ENCODE measurements at places on chromosomes 11 and 22. TPM values are rescaled to one million over a fixed set of nuclear protein-coding genes. Genes with fewer than 3 reads are reported as not detected.

- no peaks in the 10 kb centered on the region for H3K27me3 ChIP-seq
- peaks cover 90% of the 10 kb centered on the region for H3K36me3 ChIP-seq
Measured at GRCh38 chr11:108135845-108136544, 14.6 kb downstream of the ACAT1 start.

- H3K4me3 ChIP-seq: no peak overlapping the region
- H3K27ac ChIP-seq: no peak overlapping the region
- H3K4me1 ChIP-seq: no peaks in the 10 kb centered on the region
- H3K36me3 ChIP-seq: no peaks in the 10 kb centered on the region
Measured at GRCh38 chr11:15146271-15147003, 31.7 kb downstream of the INSC start.

GRCh38 chr11:117925198-117925925 lies 3.8 kb downstream of the TMPRSS13 start:
- no peaks in the 10 kb centered on the region for H3K36me3 ChIP-seq
- no peaks in the 10 kb centered on the region for H3K4me1 ChIP-seq
- H3K4me3 ChIP-seq: no peak overlapping the region
- no peaks in the 10 kb centered on the region for H3K27me3 ChIP-seq

DNA sequence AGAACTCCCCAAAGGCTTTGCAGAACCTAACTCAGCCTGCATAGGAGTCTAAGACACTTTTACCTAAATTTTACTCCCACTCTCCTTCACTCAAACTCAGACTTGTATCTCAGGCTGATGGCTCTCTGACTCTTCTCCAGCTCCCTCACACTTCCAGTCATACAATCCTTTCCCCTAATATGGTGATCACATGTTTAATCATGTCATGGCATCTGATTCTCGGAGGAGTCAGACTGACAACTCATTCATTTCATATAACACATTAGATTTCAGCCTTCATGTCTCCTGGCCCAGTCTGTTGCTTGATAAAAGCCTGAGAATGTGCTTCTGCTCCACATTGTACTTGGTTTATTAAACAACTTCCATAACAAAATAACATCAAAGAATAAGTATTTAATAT lies 1503.9 kb upstream of the TENM4 start:
- no peaks in the 10 kb centered on the region for H3K27me3 ChIP-seq
- no peaks in the 10 kb centered on the region for H3K36me3 ChIP-seq
- no peak overlapping the region for H3K27ac ChIP-seq
- no peak for DNase-seq
- H3K4me3 ChIP-seq: no peak overlapping the region

DNA sequence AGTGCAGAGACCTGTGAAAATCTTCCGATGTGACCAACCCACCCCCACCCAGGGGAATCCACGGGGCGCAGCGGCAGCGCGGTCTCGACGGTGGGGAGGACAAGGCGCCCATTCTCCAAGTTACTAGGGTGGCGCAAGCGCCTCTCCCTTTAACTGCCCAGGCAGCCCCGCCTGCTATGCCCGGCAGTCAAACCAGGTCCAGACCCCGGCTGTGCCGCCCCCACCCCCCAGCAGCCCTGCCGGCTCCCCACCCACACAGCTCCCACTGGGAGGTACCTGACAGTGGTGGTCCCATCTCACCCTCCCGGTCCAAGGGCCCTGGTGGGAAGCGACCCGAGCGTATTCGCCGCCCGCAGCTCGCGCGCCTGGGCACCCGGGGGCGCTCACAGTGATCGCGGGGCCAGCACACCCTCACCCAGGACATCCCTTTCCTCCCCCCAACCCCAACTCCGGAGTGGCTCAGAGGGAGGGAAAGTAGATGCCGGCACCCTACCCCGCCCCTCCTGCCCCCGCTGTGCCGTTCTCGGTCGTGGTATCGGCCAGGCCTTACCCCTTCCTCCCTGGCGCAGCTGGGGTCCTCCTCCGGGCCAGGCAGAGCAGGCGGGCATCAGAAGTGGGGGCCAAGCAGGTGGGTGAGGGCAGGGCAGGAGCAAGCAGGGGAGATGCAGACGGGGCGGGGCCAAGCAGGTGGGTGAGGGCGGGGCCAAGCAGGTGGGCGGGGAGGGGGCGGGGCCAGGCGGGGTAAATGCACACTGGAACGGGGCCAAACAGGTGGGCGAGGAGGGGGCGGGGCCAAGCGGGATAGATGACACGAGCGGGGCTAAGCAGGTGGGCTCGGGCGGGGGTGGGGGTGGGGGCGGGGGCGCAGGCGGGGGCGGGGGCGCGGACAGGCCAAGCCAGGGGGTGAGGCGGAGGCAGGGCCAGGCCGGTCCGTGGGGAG lies at the start of gene TRPM5:
TRPM5 (minus strand) TSS at position 634 of the 940 bp plus-strand sequence. CDS start 21,478 bp downstream, outside the sequence.
- peaks cover 41% of the 10 kb centered on the region for H3K4me1 ChIP-seq
- H3K4me3 ChIP-seq: peak within 1 kb of the TSS; percentile 50
- no peaks in the 10 kb centered on the region for H3K36me3 ChIP-seq
- no peak within 1 kb of the TSS for H3K27ac ChIP-seq
- peak; percentile 91 for DNase-seq

- H3K27me3 ChIP-seq: no peaks in the 10 kb centered on the region
- H3K4me1 ChIP-seq: no peaks in the 10 kb centered on the region
- DNase-seq: no peak
- H3K4me3 ChIP-seq: no peak overlapping the region
- no peak overlapping the region for H3K27ac ChIP-seq
- no peaks in the 10 kb centered on the region for H3K36me3 ChIP-seq
Measured at GRCh38 chr11:41845066-41845465, 385.6 kb upstream of the LRRC4C start.

DNA sequence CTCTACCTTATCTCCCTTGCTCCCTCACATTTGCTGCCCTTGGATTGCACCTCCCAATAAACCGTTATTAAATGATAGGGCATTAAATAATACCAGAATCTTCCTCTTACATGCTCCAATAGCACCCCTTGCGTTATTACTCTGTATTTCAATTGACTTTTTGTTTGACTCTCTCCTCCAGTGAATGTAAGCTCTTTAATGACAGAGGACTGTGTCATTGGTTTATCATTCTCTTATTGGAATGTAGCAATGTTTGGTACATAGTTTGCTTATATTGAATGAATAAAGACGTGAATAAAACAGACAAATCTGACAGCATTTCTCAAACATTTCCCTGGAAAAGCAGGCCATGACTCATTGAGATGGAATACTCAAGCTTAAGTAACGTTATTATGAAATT lies 8.7 kb upstream of the MPEG1 start:
- no peak overlapping the region for H3K4me3 ChIP-seq
- no peak for DNase-seq
- peaks cover 50% of the 10 kb centered on the region for H3K4me1 ChIP-seq

- peaks cover 32% of the 10 kb centered on the region for H3K36me3 ChIP-seq
- DNase-seq: peak; percentile 70
- H3K27me3 ChIP-seq: no peaks in the 10 kb centered on the region
- H3K27ac ChIP-seq: peak overlapping the region; percentile 95
- peaks cover 45% of the 10 kb centered on the region for H3K4me1 ChIP-seq
Measured at GRCh38 chr22:39149915-39150847, 2.3 kb downstream of the CBX7 start.

DNA sequence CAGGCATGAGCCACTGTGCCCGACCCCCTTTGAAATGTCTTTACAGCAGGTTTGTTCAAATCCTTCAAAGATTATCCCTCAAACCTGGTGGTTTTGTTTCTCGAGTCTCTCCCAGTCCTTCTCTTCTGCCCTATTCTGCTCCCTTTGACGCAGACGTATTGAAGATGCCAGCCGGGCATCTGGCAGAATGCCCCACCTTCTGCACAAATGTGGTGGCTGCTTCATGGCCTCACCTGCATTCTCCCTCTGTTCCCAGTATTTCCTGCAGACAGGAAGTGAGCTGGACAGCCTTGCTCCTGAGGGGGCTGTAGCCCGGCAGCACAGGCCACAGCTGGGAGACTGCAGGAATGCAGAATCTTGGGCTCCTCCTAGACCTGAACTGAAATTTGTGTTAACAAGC lies 4.8 kb upstream of the NAP1L4 start:
- H3K4me1 ChIP-seq: peaks cover 7% of the 10 kb centered on the region
- no peaks in the 10 kb centered on the region for H3K27me3 ChIP-seq
- no peak for DNase-seq
- no peak overlapping the region for H3K27ac ChIP-seq
- no peaks in the 10 kb centered on the region for H3K36me3 ChIP-seq

- H3K36me3 ChIP-seq: no peaks in the 10 kb centered on the region
- peaks cover 73% of the 10 kb centered on the region for H3K4me1 ChIP-seq
- no peak for DNase-seq
- no peak overlapping the region for H3K4me3 ChIP-seq
- H3K27ac ChIP-seq: peak overlapping the region; percentile 38
- H3K27me3 ChIP-seq: no peaks in the 10 kb centered on the region
Measured at GRCh38 chr22:39915295-39915726, 14.4 kb downstream of the GRAP2 start.

DNA sequence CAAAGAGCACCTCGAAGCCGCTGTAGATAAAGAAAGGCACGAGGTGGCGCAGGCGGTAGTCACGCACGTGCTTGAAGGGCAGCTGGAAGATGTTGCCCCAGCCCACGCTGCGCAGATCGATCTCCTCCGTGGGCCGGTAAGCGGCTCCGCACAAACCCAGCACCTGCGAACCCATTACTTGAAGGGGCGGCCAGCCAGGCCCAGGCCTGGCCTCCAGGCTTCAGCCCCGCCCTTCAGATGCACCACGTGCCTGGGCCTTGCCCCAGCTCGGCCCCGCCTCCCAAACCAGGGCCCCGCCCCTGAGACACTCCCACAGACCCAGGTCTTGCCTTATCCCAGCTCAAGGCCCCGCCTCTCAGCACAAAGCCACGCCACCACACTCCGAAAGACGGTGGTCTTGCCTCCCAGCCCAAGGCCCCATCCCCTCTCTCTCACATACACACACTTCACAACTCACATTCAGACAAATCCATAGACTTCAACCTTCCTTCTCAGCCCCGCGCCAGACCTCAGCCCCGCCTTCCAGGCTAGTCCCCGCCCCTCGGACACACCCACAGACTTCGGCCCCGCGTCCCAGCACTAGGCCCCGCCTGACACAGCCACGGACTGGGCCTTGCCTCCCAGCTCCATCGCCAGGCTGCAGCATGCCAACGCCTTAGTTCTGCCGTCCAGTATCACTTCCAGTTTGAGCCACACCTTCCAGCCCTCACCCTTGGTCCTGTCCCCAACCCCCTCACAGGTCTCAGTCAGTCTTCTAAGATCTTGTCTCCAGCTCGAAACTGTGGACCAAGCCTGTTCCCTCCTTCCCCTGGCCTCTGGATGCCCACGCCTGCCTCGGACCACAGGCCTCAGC lies 7.0 kb downstream of the UNC93B1 start:
- DNase-seq: peak; percentile 89
- H3K4me1 ChIP-seq: peaks cover 3% of the 10 kb centered on the region
- H3K27me3 ChIP-seq: peaks cover under 1% of the 10 kb centered on the region
- H3K4me3 ChIP-seq: no peak overlapping the region

DNA sequence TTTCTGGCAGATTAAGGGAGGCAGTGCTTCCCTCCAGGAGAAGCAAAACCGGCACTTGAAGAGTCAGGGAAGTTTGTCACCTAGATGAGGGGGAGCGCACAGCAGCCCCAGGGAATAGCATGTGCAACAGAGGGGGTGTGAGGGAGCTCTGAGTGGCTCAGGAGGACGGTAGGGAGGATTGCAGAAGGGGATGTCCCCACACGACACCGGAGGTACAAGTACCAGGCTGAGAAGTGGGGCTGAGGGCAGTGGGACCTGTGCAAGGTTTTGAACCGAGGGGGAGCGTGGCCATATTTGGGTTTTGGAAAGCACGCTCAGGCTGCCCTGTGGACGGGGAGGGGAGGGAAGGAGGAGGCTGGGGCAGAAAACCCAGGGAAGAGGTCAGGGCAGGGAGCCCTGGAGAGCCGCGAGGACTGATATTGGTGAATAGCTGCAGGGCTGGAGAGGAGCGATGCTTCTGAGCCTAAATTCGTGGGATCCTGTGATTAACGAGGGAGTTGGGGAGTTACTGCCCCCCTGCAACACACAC lies 17.9 kb upstream of the TMPRSS6 start:
- H3K27me3 ChIP-seq: no peaks in the 10 kb centered on the region
- no peaks in the 10 kb centered on the region for H3K36me3 ChIP-seq
- H3K27ac ChIP-seq: no peak overlapping the region
- no peak overlapping the region for H3K4me3 ChIP-seq
- H3K4me1 ChIP-seq: peaks cover 14% of the 10 kb centered on the region
- no peak for DNase-seq

DNA sequence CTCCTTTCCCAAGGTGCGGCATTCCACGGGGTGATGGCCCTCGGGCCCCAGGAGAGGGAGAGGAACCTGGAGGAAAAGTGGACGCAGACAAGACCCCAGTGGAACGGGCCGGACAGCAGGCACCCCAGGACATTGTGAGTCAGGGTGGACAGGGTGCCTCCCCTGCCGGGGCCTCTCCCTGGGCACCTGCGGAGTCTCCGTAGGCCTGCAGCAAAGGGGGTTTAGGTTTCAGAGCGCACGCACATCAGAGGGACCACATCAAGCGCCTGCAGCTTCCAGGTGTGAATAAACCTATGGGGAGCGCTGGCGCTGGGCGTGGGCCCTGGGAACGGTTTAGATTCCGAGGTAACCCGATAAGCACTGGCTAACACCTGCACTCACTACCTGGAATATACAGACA lies 22.7 kb upstream of the FGF19 start:
- DNase-seq: no peak
- H3K4me3 ChIP-seq: no peak overlapping the region
- no peak overlapping the region for H3K27ac ChIP-seq
- H3K4me1 ChIP-seq: no peaks in the 10 kb centered on the region

GRCh38 chr11:86873573-86874083 lies 73.3 kb downstream of the PRSS23 start:
- DNase-seq: no peak
- no peak overlapping the region for H3K27ac ChIP-seq
- no peaks in the 10 kb centered on the region for H3K36me3 ChIP-seq
- H3K4me1 ChIP-seq: no peaks in the 10 kb centered on the region
- H3K27me3 ChIP-seq: no peaks in the 10 kb centered on the region

DNA sequence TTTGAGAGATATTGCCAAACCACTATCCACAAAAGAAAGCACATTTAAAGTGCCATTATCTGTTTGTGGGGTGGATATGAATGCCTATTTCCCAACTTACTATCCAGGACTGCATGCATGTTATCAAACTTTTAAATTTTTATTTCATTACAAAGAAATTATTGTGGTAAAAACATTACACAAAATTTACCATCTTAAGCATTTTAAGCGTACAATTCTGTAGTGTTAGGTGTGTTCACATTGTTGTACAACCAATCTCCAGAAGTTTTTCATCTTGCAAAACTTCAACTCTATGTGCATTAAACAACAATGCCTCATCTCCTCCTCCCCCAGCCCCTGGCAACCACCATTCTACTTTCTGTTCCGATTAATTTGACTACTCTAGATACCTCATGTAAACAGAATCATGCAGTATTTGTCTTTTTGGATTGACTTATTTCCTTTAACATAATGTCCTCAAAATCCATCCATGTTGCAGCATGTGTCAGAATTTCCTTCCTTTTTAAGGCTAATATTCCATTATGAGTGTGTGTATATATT lies 17.6 kb upstream of the CD44 start:
- peaks cover 10% of the 10 kb centered on the region for H3K4me1 ChIP-seq
- DNase-seq: no peak
- no peaks in the 10 kb centered on the region for H3K27me3 ChIP-seq
- no peaks in the 10 kb centered on the region for H3K36me3 ChIP-seq

GRCh38 chr11:35622070-35622469 lies 3.8 kb downstream of the FJX1 start:
- DNase-seq: no peak
- H3K36me3 ChIP-seq: no peaks in the 10 kb centered on the region
- peaks cover 58% of the 10 kb centered on the region for H3K27me3 ChIP-seq
- no peak overlapping the region for H3K27ac ChIP-seq
- peaks cover 29% of the 10 kb centered on the region for H3K4me1 ChIP-seq

ZNF214 gene
- 1.5 TPM for total RNA-seq

SLC22A6 gene
- total RNA-seq: not detected

CNGA4 gene
- total RNA-seq: not detected

LRP4 gene
- total RNA-seq: 24.7 TPM

SLC25A45 gene
- total RNA-seq: 25.7 TPM

TSSK2 gene
- not detected for total RNA-seq

PLAAT4 gene
- total RNA-seq: 69.5 TPM

CECR2 gene
- 2.5 TPM for total RNA-seq

SLC17A6 gene
- total RNA-seq: not detected

TRPT1 gene
- 49.6 TPM for total RNA-seq

All from spleen (tissue), 13 donors.